ENCODE measurements at places on chromosomes 1 and 21.

- no peak for DNase-seq
Observed at GRCh38 chr1:46535063-46535462, 16.4 kb downstream of the KNCN start.

- DNase-seq, result no peak
Observed at GRCh38 chr1:219281831-219282230, 108.2 kb downstream of the LYPLAL1 start.

GRCh38 chr1:218809625-218810024, 364.1 kb upstream of the LYPLAL1 start:
- DNase-seq, result no peak

DNA sequence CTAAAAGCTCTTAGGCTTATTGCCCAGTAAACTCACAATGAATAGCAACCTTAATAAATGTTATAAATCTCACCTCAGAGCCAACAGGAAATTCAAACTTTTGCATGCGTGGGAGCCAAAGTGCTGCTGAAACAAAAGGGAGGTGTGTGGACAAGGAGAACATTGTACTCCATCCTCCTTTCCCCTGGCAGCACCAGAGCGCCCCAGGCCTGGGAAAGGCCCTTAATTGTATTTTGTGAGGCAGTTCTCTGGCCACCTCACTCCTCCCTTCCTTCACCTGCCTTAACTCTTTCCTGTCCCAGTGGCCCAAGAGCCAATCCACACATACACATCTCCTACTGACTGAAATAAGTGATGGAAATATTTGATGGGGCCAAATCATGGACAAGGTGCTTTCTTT, 648.5 kb downstream of the LMO4 start:
- DNase-seq, result no peak

- no peak for DNase-seq
Observed at GRCh38 chr1:26913389-26913753, 404 bp downstream of the NR0B2 start.

- no peak for DNase-seq
Observed at GRCh38 chr1:239443361-239443760, 57.0 kb downstream of the CHRM3 start.

- DNase-seq, result no peak
Observed at GRCh38 chr1:226761322-226761721, 22.2 kb upstream of the ITPKB start.

DNA sequence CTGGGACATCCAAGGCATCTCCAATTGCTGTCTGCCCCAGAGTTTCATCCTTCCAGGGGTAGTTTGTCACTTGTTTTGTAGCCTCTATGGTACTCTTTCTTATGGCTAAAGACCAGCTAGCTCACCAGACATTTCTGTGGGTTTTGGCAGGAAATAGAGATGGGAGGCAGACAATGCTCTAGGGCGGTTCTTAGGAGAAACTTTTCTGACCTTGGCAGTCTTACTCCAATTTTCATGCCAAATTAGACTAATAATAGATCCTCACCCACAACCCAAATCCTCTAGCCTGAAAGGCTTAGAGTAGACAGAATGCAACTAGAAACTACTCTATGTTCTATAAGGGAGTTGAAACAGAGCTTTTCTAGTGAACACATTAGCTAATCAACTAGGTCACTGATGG, 69.8 kb downstream of the LRIG2 start:
- no peak for DNase-seq

GRCh38 chr1:178724376-178724727, 692 bp upstream of the RALGPS2 start:
- DNase-seq, result no peak

- DNase-seq, result no peak
Observed at GRCh38 chr1:230737622-230738262, 9.4 kb upstream of the CAPN9 start.

GRCh38 chr21:22363504-22363903, 1365.3 kb downstream of the NCAM2 start:
- DNase-seq, result no peak

DNA sequence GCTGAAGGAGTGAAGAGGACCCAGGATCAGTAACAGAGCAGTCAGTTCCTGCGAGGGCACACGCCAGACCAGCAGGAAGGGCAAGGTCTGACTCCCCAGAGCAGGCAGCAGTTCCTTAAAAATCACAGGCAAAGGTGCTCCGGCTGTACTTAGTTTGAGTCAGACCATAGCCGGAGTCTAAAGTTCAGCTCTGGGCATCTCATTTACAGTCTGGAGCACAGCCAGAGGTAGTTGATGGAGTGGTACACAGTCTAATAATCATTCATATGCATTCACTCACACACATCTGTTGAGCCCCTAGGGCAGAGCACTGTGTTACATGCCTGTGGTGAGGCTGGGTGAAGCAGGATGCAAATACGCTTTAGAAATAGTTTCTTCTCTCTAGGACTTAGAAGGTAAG, 7.3 kb upstream of the AMIGO1 start:
- DNase-seq, result no peak

GRCh38 chr1:46550751-46551231, 656 bp downstream of the KNCN start:
- DNase-seq, result no peak

DNA sequence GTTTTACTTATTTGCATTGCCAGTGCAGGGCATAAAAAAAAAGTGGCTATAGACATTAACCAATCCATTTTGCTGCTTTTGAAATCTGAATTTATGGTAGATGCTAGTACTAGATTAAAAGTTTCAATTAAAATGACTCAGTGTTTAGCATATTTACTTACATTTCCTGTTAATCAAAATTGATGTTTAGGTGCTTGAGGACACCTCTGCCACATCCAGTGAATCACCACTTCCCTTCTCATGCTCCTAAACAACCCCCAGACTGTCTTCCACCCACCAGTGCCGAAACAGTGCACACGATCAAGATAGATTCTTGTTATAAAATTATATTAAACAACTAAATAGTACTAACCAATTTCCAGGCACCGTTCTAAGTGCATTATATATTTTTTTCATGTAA, 32.7 kb downstream of the HSD17B7 start:
- no peak for DNase-seq

DNA sequence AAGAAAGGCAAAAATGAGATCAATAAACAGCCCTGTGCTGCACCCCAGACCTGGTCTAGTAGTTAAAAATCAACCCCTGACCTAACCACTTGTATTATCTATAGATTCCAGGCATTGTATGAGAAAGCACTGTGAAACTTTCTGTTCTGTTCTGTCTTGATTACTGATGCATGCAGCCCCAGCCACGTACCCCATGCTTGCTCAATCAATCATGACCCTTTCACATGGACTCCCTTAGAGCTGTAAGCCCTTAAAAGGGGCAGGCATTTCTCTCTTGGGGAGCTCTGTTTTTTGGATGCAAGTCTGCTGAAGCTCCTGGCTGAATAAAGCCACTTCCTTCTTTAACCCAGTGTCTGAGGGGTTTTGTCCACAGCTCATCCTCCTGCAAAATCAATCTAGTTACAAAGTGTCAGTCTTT, 24.2 kb upstream of the CD34 start:
- DNase-seq, result no peak

GRCh38 chr1:246573491-246573890, 7.2 kb downstream of the CNST start:
- DNase-seq, result no peak

DNA sequence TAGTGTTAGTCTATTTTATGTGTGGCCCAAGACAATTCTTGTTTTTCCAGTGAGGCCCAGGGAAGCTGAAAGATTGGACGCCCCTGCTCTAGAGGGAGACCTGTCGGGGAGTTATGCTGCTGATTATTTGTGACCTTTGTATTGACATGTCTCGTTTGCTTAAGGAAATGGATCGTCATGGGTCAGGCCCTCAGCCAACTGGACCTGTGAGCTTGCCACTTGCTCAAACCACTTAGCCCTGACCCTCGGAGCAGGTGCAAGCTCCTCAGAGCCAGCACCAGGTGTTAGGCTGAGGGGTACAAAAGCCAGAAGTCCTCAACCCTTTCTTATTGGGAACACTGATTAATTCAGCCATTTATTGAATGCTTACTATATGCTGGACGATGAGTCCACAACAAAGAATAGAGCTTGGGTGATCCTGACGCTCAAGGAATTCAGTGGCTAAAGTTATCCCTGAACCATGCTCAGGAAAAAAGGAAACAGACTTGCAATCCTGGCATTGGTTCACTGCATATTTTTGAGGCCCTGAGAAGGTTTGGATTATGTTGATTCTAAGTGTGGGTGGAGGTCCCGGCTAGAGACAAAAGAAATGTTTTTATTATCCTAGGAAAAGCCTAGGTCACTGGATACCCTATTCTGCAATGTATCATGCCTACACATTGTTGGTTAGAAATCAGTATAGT, 19.0 kb downstream of the TGFB2 start:
- no peak for DNase-seq

DNA sequence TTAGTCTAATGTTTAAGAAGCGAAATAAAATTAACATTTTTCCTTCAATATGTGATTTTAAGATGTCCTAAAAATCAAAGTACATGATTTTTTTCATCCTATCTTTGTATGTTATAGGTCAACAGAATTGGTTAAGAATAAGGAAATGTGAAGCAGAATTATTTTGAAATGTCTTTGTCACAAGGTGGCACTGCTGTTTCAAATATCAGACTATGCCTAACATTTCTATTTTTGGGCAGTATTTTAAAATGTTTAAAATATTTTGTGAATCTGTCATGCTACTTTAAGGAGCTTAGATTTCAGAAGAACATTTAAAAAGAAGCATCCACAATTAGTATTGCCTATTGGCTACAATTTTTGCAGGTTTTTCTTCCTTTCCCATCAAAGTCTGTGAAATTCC, 38.7 kb downstream of the AMY1C start:
- DNase-seq, result no peak

DNA sequence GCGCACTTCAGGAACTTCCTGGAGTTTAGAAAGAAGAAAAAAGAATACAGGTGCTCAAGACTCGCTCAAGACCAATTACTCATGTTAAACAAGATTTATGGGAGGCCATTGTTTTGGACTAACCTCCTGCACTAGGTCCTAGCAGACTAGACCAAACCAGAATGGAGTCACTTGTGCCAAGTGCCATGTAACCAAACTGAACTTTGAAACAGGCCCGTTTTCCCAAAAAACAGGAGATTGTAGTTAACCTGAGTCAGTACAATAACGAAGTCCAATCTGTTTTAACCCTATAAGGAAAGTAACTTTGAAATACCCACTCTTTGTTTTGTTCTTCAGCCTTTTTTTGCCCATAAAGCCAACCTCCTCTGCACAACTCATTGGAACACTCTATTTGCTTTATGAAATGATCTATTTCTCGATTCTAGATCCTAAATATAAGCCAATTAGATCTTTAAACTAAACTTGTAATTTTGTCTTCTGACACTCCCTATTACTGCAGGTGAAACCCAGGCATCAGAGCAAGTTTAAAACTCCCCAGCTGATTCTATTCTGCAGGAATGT, 695 bp upstream of the NTPCR start:
- no peak for DNase-seq

GRCh38 chr1:99439433-99440075, 175.3 kb downstream of the PLPPR4 start:
- no peak for DNase-seq

DNA sequence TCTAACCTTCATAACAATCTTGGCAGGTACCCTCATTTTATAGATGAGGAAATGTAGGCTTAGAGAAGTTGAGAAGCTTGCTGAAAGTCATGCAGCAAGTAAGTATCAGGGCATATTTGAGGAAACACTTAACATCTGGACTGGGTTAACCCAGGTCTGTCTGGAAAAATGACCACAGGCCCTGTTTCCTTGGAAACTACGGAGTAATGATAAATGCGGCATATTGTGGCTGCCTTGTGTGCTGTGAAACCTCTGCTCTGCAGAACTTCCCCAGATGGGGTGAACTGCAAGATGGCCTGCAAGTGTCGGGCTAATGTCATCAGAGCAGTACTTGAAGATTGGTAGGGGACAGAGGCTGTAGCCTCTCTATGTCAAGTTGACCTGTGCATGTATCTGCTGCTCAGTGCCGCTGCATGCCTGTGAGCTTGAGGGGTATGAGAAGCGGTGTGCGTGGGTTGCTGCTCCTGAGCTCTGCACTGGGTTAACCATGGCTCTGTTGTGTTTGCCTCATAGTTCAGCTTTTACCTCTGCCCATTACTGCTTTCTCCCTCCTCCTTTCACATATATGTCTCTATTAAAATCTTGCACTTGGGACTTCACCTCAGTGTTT, 83.1 kb downstream of the WDR3 start:
- DNase-seq, result no peak

- DNase-seq, result no peak
Observed at GRCh38 chr1:116302281-116302680, 70.8 kb upstream of the ATP1A1 start.

DNA sequence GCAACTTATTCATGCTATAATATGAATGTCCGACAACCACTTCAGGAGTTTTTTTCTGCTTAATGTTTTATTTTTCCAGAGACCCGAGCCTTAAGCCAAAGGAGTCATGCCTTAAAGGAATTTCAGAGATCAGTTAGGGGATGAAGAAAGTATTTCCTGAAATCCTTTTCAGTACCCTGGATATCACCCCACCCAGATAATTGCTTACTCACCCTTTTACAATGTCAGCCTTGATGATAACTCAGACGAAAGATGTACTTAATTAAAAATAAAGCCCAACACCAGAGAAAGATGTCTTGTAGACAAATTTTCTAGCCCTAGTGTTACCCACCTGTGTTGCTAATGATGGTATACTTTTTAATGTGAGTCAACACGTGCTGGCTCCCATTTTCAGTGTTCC, 124.1 kb downstream of the XCL2 start:
- no peak for DNase-seq

DNA sequence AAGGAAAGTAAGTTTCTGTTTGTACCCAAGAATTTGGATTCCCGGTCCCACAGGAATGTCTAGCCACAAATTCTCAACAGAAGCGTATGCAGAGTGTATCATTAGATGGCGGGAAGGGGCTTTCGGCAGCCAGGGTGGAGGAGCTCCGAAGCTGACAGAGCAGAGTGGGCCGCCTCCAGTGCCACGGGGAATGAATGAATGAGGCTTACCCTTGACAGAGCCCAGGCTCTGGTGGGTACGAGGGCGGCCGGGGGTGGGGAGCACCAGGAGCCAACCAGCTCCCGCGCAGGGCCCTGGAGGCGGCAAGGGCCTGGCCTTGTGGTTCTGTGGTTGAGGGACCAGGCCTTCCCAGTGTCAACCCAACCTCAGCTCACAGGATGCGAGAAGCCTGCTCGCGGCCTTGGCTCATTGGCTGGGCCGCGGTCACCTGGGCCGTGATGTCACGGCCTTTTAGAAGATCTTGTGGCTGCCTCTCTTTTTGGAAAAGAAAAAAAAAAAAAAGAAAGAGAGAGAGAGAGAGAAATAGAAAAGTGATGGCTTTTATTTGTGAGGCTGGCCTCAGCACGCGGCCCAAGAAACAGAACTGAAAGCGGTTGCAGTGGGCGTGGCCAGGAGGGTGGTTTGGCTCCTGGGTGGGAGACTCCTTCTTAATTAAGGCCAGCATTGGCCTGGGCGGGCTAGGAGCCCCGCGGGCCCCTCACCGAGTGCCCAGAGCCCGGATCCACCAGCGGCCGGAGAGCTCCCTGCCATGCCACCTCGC, 34.9 kb upstream of the RUNX3 start:
- DNase-seq, result peak; percentile 74

DNA sequence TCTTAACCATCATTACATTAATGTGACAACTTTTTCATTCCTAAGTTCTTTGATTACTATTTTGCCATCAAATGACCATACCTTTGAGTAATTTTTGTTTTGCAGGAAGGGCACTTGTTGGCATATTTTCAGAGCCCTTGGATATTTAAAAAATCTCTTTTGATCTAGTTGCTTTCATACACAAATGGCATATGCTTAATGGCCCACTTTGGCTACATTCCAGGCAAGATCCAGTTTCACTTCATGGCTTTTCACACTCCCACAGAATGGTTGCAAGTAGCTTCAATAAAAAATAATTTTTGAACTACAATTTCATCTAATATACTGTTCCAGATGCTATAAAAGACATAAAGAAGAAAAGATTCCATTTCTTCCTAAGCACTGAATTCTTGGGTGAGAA, 18.1 kb downstream of the ADAM30 start:
- DNase-seq, result no peak

- DNase-seq, result no peak
Observed at GRCh38 chr1:99538618-99538956, 107.3 kb upstream of the PALMD start.
